ENCODE measurements at places on chromosomes 5 and 9.

GRCh38 chr5:32123058-32123805, 50.9 kb downstream of the GOLPH3 start:
- DNase-seq, result no peak

GRCh38 chr9:38278931-38279679, 113.4 kb upstream of the ALDH1B1 start:
- no peak for DNase-seq

DNA sequence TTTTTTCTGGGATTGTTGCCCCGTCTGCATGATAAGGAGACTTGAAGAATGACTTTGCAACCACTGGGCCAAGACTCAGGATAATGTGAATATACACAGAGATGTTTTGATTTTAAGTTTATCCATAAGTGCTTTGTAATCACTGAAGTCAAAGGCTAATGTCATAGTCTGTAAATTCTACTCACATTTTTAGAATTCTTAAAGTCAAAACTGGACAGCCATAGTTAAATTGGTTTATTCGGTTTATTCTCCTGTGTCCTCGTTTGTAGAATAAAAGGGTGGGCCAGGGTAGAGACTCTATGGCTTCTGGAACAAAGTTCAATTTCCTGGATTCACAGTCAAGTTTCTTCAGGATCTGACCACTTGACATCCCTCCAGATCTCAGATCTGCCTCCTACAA, 327.7 kb upstream of the TNC start:
- DNase-seq, result no peak

GRCh38 chr5:91318724-91319123, 64.4 kb downstream of the ARRDC3 start:
- DNase-seq, result no peak

- no peak for DNase-seq
Measured at GRCh38 chr5:127412698-127413097, 104.7 kb upstream of the PRRC1 start.

Measured in DMS153 (cell line).